ENCODE measurements at places on chromosomes 6 and 20. TPM values are rescaled to one million over a fixed set of nuclear protein-coding genes. Genes with fewer than 3 reads are reported as not detected.

DNA sequence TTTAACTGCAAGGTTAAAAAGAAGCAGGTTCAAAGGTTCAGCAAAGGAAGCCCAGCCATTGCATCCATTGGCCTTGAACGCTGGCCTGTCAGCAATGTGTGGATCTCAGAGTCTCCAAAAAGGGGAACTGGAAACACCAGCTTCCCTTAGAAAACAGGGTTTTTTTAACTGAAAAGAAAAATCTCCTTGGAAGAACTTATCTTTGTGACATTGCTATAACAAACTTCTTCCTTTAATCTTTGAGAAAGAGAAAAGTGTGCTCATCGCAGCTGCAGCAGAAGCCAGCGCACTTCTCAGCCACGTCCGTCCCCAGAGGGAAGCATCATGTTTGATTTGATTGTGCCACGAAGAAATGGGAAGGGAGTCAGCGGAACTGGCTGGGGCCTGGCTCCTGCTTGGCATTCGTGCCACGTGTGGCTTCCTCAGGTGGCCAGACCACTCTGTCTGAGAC, 215.0 kb downstream of the SYNDIG1 start:
- H3K4me1 ChIP-seq = no peaks in the 10 kb centered on the region
- no peak overlapping the region for H3K27ac ChIP-seq
- H3K27me3 ChIP-seq = peaks cover 8% of the 10 kb centered on the region
- no peak overlapping the region for H3K4me3 ChIP-seq
- no peak for DNase-seq

GRCh38 chr20:38827770-38828281, 22.3 kb downstream of the PPP1R16B start:
- H3K36me3 ChIP-seq = no peaks in the 10 kb centered on the region
- no peak overlapping the region for H3K27ac ChIP-seq
- no peak for DNase-seq
- H3K27me3 ChIP-seq = no peaks in the 10 kb centered on the region
- H3K4me3 ChIP-seq = no peak overlapping the region

DNA sequence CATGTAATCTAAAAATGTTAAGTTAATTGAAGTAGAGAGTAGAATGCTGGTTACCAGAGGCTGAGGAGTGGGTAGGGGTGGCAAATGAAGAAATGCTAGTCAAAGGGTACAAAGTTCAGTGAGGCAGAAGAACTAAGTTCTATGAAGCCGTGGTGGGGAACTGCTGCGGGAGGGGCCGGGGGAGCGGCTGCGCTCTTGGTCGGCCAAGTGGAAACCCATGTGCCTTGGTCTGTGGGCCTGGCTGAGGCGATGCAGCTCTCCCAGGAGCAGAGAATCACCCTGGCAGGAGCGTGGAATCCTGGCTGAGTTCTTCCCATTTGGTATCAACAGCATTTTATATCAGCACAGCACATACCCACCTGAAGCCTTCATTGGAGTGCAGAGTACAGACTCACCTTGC, 22.3 kb downstream of the TTLL2 start:
- H3K27ac ChIP-seq = no peak overlapping the region
- no peaks in the 10 kb centered on the region for H3K27me3 ChIP-seq
- DNase-seq = no peak

DNA sequence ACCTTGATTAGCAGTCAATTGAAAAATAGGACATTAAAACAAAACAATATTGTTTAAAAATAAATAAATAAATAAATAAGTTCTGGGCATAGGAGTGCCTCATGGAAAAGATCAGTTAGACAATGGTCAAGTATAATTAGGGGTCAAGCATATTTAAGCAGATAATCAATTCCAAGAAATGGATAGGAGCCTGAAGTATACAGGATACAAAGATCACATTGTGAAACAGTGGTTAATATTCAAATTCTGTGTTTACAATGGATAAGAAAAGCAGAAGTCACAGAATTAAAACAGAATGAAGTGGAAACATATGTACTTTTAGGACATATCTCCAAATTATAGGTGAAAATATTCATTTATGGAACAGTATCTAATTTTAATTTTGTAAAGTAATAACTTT, 1028.6 kb upstream of the CITED2 start:
- H3K27ac ChIP-seq = no peak overlapping the region
- H3K27me3 ChIP-seq = no peaks in the 10 kb centered on the region
- H3K4me1 ChIP-seq = no peaks in the 10 kb centered on the region
- H3K36me3 ChIP-seq = no peaks in the 10 kb centered on the region

DNA sequence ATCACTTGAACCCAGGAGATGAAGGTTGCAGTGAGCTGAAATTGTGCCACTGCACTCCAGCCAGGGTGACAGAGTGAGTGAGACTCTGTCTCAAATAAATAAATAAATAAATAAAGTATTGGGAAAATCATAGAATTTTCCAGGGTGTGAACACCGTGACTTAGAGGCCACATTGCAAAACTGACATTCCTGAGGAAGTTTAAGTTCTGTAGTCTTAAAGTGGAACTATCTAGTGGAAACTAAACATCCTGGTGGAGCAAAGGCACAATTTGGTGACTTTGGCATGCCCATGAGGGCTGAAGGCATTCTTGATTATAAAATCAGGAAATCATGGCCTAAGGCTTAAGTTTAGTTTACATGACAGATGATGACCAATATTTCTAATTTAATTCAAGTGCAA, 32.7 kb upstream of the MCM3 start:
- H3K36me3 ChIP-seq = no peaks in the 10 kb centered on the region
- no peak for DNase-seq

DNA sequence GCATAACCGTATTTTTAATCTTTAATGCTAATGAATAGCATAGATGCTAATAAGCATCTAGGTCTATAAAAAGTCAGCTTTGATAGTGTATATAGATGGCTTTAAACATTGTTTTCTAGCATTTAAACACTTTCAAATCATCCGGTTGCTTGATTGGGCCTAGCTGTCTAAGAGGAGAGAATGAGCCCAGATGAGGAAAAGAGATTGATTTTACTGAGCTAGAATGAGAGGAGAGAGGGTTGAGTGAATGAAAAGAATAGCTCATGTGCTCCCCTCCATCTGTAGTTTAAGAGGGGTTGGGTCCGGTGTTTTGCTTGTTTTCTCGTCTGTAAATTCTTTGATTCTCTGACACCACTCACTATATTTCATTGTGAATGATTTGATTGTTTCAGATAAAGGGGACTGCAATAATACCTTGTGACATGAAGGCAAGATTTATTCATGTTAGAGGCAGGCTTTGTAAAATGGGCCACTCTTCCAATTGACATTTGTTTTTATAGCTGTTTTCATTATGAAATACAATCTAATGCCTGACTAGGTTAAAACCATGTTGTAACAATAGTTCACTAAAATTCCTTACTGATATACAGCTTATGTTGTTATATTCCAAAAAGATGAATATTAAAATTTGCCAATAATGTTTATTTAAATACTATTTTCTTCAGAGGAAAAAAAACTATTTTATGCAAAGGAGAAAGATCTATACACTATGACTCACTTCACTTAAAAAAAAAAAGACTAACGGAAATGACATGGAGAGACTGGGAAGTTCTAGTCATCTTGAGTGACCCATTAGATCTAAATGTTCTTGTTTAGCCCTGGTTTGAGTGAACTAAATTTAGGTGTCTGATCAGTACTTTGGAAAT, 3.2 kb downstream of the PTPN1 start:
- peak overlapping the region; percentile 94 for H3K27ac ChIP-seq
- H3K36me3 ChIP-seq = peaks cover 3% of the 10 kb centered on the region
- no peaks in the 10 kb centered on the region for H3K27me3 ChIP-seq
- no peak overlapping the region for H3K4me3 ChIP-seq

DNA sequence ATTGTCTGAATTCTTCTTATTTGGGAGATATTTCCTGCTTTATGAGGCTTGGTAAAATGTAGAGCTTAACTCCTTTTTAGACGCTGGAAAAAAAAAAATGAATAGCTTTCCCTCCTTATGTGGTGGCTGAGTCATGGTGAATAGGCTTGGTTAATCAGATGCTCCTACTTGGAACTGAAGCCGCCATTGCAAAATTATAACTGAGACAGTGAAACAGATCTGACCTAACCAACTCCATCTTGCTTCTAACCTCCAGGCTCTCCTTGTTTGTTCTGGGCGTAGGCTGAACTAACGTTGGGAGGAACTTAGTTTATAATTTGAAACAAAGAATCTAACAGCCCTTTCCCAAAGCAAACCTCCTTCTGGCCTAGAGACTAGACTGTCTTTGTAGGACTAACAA, 43.2 kb upstream of the PLCB4 start:
- no peaks in the 10 kb centered on the region for H3K27me3 ChIP-seq
- no peaks in the 10 kb centered on the region for H3K36me3 ChIP-seq
- DNase-seq = no peak
- no peak overlapping the region for H3K27ac ChIP-seq
- no peaks in the 10 kb centered on the region for H3K4me1 ChIP-seq

GRCh38 chr6:17207281-17207680, 73.9 kb upstream of the RBM24 start:
- peaks cover 15% of the 10 kb centered on the region for H3K4me1 ChIP-seq
- no peak overlapping the region for H3K27ac ChIP-seq
- no peaks in the 10 kb centered on the region for H3K36me3 ChIP-seq
- DNase-seq = peak; percentile 92
- no peak overlapping the region for H3K4me3 ChIP-seq

- H3K27me3 ChIP-seq = no peaks in the 10 kb centered on the region
- H3K36me3 ChIP-seq = no peaks in the 10 kb centered on the region
- no peak overlapping the region for H3K27ac ChIP-seq
- H3K4me3 ChIP-seq = no peak overlapping the region
- DNase-seq = peak; percentile 50
- H3K4me1 ChIP-seq = peaks cover 18% of the 10 kb centered on the region
These were observed 18.7 kb downstream of the TFEB start for GRCh38 chr6:41716516-41717391.

DNA sequence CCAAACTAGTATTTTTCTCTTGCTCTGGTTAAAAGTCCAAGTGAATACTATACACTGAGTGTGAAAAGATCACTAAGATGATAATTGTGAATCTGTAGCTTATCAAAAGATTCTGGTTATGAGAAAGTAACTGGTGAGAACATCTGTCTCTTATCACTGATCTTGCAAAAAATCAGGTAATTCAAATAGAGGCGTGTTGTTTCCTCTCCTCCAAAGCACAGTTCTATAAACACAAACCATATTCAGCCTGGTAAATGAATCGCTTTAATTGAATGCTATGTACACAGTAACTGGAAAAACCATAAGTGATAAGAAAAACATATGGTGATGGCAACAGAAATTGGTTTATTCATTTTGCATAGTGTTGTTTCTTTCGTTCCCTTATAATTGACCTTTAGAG, 161.0 kb downstream of the RALGAPA2 start:
- H3K27ac ChIP-seq = no peak overlapping the region
- peaks cover 3% of the 10 kb centered on the region for H3K36me3 ChIP-seq
- DNase-seq = no peak

DNA sequence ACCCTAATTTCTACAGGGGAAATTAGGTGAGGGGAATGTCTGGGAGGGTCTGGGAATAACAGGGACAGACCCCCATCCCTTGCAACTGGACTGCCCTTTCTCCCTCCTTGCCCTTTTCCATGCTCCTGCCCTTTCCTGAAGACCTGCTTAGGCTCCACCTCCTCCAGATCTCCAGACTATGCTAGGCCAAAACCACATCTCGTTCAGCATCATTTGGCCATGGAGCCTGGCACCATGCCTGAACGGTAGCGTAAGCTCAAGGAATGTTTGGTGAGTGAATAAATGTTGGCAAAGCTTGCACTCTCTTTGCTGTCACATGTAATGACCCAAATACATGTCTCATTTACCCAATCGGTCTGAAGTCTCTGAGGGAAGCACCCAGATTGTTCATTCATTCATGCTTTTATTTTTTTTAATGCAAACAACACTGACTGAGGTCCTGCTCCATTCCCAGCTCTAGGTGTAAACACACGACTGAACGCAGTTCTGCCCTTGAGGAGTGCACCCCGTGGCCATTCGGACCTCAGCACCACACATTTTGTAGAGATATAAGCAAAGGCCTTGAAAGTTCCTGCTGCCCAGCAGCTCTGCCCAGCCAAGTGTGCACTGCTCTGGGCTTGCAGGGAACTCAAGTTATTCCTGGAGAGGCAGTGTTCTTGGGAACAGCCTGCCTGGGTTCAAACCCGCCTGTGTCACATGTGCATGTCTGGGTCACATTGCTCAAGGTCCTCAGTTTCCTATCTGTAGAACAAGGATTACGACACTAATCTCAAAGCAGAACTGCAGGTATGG, 1.1 kb upstream of the GRM4 start:
- DNase-seq = no peak
- no peak overlapping the region for H3K4me3 ChIP-seq
- no peaks in the 10 kb centered on the region for H3K36me3 ChIP-seq
- H3K27ac ChIP-seq = no peak overlapping the region
- H3K27me3 ChIP-seq = peaks cover 10% of the 10 kb centered on the region
- peaks cover 8% of the 10 kb centered on the region for H3K4me1 ChIP-seq

The BPIFB1 gene
- total RNA-seq = 445 TPM

The OLIG3 gene
- total RNA-seq = not detected

The PPP1R3D gene
- total RNA-seq = 11.8 TPM

The FRK gene
- 18.3 TPM for total RNA-seq

The FAM217A gene
- not detected for total RNA-seq

The NRN1 gene
- total RNA-seq = 9.4 TPM

The KCNQ5 gene
- total RNA-seq = 0.74 TPM

The ANKRD66 gene
- total RNA-seq = 12.4 TPM
